ENCODE measurements at places on chromosomes 11 and 22.

GRCh38 chr11:19658344-19658743 lies 54.3 kb upstream of the NAV2 start:
- no peak for DNase-seq

- no peak for DNase-seq
These were observed 18.2 kb upstream of the CCDC34 start for GRCh38 chr11:27381238-27381666.

- no peak for DNase-seq
These were observed 960.1 kb upstream of the FAT3 start for GRCh38 chr11:91264481-91264880.

DNA sequence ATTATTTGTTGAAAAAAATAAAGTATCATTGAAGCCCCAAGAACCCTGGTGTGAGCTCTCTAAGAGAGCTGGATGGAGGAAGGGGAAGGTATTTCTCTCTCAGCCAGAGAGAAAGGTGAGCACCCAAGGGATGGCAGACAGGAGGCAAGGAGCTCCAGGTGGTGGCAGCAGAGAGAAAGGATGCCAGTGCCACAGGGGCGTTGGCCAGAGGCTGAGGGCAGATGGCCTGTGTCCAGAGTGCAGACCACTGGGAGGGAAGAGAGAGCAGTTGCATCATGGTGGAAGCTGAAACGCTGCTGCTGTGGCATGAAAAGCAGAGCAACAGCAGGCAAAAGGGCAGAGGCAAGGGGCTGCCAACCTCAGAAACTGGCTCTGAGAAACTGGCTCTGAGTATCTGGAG lies 8.5 kb downstream of the SPON1 start:
- DNase-seq: no peak

DNA sequence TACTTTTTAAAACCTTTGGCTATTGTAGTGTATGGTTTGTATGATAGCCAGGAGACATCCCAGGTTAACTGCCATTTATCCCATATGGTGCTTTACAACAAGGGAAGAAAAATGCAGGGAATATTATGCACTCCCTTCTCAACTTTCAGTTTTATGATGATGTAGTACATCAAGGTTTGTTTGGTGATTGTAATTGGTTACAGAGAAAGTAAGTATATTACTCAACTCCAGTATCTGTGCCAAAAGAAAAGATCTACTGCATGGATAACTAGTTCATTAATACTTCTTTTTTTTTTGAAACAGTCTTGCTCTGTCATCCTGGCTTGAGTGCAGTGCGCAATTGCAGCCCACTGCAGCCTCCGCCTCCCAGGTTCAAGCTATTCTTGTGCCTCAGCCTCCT lies 65.3 kb downstream of the BCL2L13 start:
- no peak for DNase-seq

- DNase-seq: no peak
These were observed 7.3 kb downstream of the CABP7 start for GRCh38 chr22:29727131-29727523.

DNA sequence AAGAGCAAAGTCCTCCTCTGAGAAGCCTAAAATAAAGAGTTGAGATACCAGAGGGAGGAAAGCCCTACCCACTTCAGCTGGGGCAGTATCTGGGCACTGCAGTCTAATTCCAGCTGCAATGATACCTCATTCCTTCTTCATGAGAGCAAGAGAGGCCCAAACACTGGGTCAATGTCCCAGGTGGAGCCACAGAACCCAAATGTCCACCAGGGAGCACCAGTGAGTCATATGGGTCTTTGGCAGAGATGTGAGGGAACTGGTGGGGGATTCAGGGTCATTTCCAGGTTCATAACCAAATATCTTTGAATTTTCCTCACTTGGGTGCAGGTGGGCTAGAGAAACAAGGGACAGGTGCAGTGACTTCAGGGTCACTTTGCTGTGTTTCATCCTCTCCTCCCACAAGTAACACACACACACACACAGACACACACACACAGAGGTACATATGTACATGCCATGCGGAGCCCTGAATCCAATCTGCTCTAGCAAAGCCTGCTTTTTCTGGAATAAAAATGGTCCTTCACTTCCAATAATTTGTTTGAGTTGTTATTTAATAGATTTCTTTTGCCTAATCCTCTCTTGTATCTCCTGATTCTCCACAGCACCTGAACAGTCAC lies 585.4 kb downstream of the SOX6 start:
- no peak for DNase-seq
